ENCODE measurements at places on chromosomes 4 and X.

- no peak for DNase-seq
Measured at GRCh38 chr4:10688846-10689245, 4.3 kb upstream of the CLNK start.

DNA sequence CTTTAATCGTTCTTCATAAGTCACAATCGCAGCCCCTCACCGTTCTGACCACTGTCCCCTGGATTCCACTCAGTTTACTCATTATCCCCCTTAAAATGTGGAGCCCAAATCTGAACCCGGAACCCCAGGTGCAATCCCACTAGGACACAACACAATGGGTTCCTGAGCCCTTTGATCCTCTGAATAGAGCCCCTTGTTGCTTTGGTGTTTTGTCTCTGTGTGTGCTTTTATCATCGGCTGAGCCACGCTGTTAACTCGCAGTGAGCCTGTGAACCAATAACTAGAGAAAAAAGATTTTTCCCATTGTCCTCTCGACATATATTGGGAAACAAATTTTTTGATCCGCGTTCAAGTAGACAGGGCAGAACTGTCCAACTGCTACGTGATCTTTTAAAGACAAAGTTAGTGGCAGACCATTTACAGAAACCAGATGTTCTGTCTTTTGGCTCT lies 617 bp upstream of the PDHA1 start:
- DNase-seq: no peak

GRCh38 chr4:83810428-83810827 lies 274.5 kb downstream of the GPAT3 start:
- DNase-seq: no peak

DNA sequence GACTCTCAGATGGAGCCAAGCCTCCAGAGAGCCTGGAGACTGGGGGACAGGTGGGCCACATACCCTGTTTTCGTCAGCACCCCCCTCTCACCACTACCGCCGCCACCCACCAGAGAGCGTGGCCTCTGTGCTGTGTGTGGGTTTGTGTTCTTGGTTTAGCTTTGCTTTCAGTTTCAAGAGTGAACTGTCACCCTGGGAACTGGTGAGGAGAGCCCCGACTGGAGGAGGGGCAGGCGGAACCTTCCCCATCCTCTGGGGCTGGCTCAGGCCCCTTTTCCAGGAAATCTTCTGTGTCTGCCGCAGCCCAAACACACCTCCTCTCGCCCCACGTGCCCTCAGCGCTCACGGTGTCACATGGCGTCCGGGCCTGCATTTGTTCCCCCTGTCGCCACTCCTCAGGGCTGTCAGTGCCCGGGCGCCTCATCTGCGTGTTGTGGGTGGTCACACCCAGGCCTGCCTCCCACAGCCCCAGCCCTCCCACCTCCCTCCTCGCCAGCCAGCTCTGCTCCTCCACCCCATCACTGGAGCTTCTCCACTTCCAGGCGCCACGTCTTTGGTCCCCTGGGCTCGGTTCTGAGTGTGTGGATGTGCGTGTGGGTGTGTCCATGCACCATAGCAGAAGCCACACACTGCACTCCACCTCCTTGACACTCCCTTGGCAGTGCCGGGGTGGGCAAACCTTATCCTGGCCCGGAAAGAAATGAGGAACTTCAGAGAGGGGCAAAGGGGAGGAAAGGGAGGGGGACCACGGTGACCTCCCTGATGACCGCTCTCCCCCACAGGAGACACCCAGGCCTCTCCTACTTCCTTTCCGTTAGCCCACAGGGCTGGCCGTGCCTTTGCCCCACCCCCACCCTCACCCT lies 27.8 kb downstream of the ELF4 start:
- DNase-seq: no peak

GRCh38 chr4:139828966-139829664 lies 163.5 kb downstream of the MGST2 start:
- DNase-seq: no peak

GRCh38 chr4:183205193-183205592 lies 106.1 kb downstream of the WWC2 start:
- DNase-seq: no peak

GRCh38 chr4:59597536-59598329 lies 1602.4 kb upstream of the ADGRL3 start:
- no peak for DNase-seq

DNA sequence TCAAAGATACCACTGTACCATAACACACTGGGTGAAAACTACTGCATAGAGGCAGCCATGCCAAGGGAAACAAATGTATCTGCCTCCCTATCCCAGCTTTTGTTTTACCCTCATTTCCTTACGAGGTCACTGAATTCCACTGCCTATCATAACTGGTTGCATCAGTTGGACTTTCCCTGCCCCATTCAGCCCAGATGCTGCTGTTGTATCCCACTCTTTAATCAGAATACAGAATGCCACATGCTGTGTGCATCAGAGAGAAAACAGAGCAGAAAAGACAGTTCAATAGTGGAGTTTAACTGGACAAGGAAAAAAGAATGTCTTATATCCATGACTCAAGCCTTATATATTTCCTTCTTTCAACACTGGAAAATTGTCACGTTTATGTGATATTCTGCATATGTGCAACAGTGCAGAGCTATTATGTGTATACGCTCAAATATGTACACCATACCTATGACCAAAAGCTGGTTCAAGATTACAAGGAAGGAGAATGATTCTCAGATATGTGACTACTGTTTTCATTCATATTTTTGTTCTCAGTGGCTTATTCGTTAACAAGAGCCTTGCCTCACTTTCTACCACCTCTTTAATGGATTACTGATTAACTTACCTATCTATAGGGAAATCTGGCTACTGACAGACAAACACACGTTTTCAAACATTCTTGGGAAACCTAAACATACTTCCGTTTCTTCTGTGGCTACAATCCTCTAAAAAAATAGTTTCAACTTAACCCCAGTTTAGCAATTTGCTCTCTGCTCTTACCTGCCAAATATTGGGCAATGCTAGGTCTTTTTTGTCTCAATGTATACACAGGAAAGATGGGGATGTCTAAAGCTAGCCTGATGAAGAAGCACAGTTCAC lies 378.9 kb downstream of the SMARCA1 start:
- DNase-seq: no peak

DNA sequence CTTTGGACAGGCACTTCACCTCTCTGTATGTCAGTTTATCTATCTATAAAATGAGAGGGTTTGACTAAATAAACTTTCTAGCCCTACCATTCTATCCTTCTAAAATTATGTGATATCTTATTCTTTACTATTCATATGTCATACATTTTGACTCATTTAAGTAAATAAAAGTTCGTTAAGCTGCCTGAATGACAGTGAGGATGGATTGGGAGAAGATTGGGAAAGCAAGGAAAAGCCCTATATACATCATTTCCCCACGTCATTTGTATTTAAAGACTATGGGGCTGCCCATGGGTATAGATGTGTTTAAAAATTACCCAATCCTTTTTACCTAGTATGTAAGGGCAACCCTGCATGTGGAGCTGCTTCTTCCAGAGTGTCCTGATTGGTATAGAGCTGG lies 5.3 kb downstream of the SLC16A2 start:
- DNase-seq: no peak

GRCh38 chr4:173200103-173200884 lies 31.7 kb downstream of the GALNT7 start:
- DNase-seq: no peak

- DNase-seq: no peak
Measured at GRCh38 chr4:173626277-173626676, 96.2 kb upstream of the HAND2 start.

- no peak for DNase-seq
Measured at GRCh38 chr4:167379076-167379835, 145.0 kb upstream of the SPOCK3 start.

GRCh38 chr4:23023666-23024065 lies 330.9 kb downstream of the GBA3 start:
- DNase-seq: no peak

- DNase-seq: peak; percentile 69
Measured at GRCh38 chr4:54067166-54067565, 2.8 kb upstream of the CHIC2 start.

GRCh38 chr4:173766171-173766600 lies 236.2 kb upstream of the HAND2 start:
- no peak for DNase-seq

DNA sequence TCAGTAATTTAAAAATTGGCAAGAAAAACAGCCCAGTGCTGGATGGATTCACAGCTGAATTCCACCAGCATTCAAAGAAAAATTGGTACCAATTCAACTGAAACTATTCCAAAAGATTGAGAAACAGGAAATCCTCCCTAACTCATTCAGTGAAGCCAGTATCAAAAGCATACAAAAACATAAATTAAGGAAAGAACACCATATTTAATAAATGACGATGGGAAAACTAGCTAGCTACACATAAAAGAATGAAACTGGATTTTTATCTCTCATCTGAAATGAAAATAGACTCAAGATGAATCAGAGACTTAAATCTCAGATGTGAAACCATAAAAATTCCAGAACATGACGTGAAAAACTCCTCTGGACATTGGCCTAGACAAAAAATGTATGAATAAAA lies 516.8 kb upstream of the SPANXN1 start:
- DNase-seq: no peak
